ENCODE measurements at places on chromosomes 13 and 19.

GRCh38 chr13:50468849-50469669 is 374.4 kb downstream of the DLEU7 start:
- no peak for DNase-seq

GRCh38 chr19:40663695-40664692 is 26.5 kb downstream of the NUMBL start:
- peak; percentile 22 for DNase-seq

DNA sequence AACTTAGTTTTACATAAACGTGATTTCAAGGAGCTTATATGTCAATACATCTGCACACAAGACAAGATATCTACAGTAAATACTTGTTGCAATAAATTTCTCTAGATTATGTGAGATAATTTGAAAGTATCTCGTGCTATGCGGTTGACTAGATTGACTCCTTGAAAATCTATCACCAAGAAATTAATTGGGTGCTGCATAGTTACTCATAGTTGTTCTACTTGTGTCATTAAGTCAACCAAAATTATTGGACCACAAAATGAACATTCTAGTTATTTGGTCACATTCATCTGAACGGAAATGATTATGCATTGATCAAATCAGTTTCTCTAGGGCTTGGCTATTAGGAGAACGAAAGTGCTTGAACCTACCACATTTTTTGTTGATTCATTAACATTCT is 2291.5 kb downstream of the PCDH9 start:
- DNase-seq: no peak

- DNase-seq: no peak
These were observed 147.1 kb downstream of the DNAJC15 start for GRCh38 chr13:43170506-43170905.

- peak; percentile 83 for DNase-seq
These were observed at the start of gene ZNF541 for GRCh38 chr19:47573071-47574026. Gene ZNF541 (minus strand): TSS chr19:47573148. CDS start chr19:47555856, 17,292 bp downstream.

- DNase-seq: no peak
These were observed 12.9 kb downstream of the CHAF1A start for GRCh38 chr19:4415352-4415751.

- no peak for DNase-seq
These were observed 711 bp downstream of the CAMSAP3 start for GRCh38 chr19:7596211-7596937.

DNA sequence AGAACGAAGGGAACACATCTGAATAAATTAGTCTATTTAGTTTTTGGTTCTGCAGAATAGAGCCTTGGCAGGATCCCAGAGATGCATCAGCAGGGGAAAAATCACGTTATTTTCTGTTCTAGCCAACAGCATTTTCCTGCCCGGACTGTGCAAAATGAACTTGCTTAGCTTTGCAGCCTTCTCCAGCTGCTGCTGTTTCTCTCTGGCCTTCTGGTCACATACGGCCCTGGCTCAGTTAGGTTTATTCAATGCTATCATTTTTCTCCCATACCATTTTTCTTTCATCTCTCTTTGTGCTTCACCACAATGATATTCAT is 110.4 kb upstream of the KL start:
- no peak for DNase-seq

- no peak for DNase-seq
These were observed 198.0 kb downstream of the UQCRFS1 start for GRCh38 chr19:29014857-29015436.

GRCh38 chr13:35884211-35884760 is 246.9 kb downstream of the DCLK1 start:
- no peak for DNase-seq

GRCh38 chr19:5803441-5803751 is 1.5 kb upstream of the NRTN start:
- DNase-seq: no peak

GRCh38 chr13:91056746-91057145 is 290.7 kb upstream of the MIR17HG start:
- DNase-seq: no peak

DNA sequence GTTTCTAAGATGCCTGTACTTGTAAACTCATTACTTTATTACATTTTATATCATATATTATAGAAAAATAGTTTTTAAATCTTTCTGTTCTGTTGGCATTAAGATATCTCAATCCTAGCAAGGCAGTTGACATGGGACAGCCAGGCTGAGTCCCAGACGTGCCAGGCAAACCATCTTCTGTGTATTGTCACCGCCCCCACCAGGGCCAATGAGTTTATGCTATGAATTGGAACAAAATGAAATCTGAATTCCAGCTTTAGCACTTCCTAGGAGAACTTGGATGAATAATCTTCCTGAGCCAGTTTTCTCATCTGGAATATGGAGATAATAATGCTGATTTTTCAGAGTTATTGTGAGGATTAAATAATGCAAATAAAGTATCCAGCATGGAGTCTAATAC is 79.9 kb upstream of the GSX1 start:
- DNase-seq: no peak

DNA sequence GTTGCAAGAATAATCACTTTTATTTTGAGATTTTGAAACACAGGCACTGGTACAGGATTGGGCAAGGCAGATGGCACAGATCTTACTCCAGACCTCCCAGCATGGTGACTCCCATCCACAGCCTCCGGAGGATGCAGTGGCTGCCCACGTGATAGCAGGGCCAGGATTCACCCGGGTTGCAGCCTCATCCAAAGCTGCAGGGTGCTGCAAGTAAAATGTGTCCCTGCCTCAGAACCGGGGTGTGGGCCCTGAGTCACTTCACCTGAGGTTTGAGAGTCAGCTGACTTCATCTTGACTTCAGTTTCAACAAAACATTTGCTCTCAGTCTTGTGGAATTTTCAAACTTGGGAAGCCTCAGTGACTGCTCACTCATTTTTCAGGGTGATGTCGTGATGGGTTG is 201.9 kb downstream of the FGF9 start:
- DNase-seq: no peak

DNA sequence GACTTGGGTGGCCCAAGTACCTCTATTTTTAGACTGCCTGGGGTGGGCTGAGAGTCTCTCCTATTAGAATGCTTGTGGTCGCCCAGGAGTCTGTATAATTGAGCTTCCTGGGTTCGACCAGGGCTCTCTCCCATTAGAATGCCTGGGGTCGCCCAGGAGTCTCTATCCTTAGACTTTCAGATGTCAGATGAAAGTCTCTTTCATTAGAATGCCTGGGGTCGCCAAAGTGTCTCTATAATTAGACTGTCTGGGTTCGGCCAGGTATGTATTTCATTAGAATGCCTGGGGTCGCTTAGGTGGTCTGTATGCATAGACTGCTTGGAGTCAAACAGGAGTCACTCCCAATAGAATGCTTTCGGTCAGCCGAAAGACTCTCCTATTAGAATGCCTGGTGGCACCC is 1471.7 kb downstream of the UQCRFS1 start:
- DNase-seq: no peak

DNA sequence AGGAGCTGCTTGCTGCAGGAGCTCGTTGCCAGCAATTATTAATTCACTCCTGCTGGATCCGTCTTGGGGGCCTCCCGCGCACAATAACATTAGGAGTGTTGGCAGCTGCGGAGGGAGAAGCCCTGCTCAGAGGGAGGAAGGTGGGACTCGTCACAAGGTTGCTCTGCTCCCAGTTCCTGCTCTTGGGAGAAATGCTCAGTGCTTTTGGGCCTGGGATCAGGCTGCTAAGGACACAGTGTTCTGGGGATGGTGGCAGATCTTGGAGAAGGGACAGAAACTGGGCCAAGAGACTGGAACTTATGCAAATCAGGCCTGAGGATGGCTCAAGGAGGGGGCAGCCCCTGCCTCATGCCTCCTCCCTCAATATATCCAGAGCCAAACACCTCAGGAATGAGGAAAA is 78.9 kb upstream of the OLFM4 start:
- DNase-seq: no peak

- DNase-seq: no peak
These were observed 25.3 kb upstream of the SLC46A3 start for GRCh38 chr13:28744091-28744536.

GRCh38 chr19:29247471-29247870 is 34.5 kb upstream of the UQCRFS1 start:
- no peak for DNase-seq

DNA sequence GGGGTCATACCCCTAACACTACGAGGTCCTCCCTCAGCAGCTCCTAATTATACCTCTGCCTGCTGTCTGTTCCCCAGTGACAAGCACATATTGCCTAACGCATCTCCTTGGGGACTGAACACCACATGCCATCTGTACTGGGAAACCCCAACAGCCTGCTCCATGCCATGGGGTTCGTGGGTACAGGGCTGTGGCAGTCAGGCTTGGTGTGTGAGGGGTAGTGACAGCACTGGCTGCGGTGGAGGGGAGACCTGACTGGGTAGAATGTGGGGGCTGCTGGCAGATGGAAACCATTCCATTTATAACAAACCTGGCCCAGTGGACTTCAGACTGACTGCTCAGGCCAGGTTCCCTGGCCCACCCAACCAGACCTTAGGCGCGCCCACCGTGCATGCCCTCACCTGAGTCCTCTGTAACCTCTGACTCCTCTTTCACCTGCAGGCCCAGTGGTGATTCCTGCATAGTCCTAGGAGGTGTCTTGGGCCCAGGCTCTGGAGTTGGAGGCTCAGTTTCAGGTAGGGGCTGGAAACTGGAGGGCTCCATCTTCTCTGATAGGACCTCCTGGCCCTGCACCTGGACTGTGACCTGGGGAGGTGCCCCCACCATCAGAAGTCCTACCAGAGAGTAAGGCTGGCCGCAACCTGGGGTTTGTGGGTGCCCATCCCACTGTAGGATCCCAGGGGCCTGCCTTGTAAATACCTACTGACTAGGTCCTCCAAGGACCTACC is 3.0 kb downstream of the MZF1 start:
- DNase-seq: no peak

DNA sequence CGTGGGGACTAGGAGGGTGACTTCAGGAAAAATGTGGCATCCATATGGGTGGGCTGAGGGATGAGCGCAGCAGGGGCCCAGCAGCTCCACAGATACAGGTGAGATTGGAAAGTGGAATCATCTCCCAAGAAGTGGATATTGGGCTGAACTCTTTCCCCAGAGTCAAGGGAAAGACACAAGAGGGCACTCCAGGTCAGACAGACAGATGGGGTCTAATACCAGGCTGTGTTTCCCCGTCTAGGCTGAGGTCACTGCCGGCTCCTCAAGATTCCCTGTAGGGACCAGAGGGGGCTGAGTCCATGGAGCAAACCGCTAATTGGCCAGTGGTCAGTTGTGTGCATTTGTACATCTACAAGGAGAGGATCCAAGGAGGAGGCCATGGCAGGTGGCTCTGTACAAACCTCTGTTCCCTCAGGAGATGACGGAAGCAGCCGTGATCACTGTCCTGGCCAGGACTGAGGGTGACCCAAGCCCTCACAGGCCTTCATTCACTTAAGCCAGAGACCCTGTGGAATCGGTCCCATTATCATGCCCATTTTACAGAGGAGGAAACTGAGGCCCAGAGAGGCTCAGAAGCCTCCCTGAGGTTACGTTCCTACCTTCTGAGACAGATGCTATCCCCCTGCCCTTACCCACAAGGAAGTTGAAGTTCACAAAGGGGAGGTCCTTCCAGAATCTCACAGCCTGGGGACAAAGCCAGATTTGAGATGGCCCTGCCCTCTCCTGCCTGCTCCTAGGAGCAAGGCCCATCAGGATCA is 14.9 kb upstream of the IGLON5 start:
- DNase-seq: no peak

DNA sequence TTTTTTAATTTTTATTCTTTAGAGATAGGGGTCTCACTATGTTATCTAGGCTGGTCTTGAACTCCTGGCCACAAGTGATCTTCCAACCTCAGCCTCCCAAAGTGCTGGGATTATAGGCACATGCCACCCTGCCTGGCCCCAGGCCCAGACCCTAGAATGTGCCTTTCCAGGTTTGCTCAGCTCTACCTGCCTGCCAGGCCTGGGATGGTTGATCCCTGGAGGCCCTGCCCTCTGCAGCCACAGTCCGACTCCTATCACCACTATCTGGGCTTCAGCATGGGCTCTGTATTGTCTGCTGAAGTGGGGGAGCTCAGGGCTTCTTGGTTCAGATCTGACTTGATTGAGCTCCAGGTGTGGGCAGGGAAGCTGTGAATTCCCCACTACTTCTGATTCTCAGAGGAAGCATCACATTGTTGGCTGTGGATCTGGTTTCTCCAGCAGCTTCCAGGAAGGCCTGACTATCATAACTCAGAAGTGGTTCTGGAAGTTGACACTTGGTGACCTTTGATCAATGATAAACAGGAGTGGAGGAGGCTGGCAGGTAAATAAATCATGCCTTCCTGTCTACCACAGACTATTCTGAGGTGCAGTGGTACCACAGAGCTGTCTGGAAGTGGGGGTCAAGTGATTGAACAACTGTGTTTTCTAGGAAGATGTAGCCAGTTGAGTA is 71.9 kb downstream of the OLFM4 start:
- DNase-seq: no peak

DNA sequence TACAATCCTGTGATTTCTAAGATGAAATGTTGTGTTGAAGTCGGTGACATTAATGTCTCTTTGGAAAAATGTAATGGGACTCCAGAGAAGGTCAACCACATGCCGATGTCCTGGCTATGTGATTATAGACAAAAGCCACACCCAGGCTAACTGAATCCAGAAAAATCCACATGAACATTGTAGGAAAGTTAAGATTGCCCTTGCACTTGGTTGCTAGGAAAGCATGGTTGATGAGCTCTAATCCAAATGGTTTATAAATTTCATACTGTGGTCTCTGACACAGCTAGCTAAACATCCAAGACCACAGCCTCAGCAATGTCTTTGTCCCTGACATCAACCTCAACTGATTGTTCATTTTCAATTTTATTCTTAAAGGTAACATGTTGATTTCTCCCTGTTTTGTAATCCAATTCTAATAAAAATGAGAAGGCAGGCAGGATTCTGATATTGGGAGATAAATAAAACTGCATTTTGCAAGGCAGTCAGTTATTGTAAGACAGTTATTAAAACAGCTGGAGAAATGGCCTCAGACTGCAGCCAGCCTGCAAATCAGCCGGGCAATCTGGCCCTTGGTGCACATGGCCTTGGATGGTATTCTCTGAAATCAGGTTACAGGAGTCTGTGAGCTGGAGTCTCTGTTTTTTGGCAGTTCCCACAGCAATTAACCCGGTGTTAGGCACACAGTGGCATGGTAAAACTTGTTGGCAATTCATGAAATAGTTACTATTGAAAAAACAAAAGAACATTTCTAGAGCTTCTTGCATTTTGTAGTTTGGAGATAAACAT is 93.9 kb downstream of the STARD13 start:
- DNase-seq: no peak

GRCh38 chr13:33050161-33050560 is 33.9 kb downstream of the KL start:
- no peak for DNase-seq

GRCh38 chr13:35724446-35724845 is 248.0 kb upstream of the MAB21L1 start:
- no peak for DNase-seq

GRCh38 chr19:49816590-49816989 is 1.5 kb upstream of the MED25 start:
- DNase-seq: no peak
